T47D (cell line): ENCODE measurements at places on chromosomes 12 and 14.

DNA sequence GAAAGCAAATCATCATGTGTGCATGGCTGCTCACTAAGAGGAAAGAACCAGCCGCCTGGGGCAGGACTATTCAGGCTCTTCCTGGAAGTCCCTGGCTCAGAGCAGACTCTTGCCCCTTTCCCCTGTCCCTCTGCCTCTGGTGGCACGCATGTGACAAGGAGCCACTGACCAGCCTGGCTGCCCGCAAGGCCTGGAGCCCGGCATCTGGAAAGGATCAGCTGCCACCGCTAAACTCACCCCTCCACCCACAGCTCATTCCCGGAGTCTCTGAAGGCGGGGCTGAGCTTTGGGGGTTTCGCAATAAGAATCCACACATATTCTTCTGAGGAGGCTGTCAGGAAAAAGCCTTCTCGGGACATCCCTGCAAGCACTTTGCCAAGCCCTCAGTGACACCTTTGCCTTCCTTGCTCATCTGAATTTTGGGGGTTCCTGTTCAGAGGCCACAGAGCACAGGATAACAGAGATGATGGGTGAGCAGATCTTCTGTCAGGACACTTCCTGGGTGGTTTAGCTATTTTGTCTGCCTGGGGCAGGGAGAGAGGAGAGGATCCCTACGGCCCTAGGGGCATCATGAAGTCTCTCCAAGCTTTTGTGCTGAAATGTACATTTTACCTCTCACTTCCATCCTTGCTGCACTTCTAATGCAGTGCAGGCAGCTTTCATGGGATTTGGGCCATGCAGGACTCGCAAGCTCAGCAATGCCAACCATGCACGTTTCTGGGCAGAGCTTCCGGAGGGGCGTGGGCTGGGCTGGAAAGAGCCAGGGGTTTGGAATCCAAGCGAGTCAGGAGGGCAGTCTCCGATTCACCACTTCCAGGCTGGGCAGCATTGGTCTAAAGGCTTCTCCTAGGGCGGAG lies 124.8 kb upstream of the MAP1LC3B2 start:
- DNase-seq: peak; percentile 52

DNA sequence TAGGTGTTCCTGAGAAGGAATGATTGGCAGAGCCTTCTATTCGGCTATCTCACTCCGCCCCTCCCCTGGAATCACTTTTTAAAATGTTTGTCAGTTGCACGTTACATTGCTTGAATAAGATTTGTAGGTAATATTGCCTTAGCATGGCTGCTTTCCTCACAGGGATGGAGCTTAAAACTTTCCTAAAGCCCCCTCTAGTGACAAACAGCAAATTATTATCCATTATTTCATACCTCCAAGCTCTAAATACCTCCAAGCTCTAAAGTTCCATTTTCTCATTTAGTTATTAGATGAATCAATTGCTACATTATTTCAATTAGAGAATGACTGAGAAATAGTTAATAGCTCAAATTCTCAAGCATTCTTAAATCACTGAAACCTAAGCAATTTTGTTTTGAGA lies 5.1 kb upstream of the SPATA7 start:
- peak; percentile 43 for DNase-seq

DNA sequence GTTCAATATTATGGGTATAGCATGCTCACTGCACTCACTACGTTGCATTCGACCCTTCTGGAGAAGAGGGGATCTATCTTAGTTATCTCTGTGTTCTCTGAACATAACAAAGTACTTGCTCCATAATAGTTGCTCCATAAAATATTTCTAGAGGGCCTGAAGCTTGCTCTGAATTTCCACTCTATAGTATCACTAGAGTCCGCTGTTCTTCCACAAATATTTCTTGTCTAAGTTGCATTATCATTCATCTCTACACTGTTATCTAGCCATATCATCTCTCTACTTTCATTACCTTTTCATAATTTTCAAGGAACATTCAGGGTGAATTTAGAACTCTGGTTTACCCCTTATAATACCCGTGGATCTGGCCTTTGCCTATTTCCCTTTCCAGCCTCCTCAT lies 246.1 kb upstream of the PDE3A start:
- DNase-seq: no peak

GRCh38 chr12:58877243-58877743 lies 43.0 kb downstream of the LRIG3 start:
- peak; percentile 86 for DNase-seq

- DNase-seq: peak; percentile 40
Measured at GRCh38 chr14:32254952-32255679, 52.0 kb upstream of the RNU6-8 start.

DNA sequence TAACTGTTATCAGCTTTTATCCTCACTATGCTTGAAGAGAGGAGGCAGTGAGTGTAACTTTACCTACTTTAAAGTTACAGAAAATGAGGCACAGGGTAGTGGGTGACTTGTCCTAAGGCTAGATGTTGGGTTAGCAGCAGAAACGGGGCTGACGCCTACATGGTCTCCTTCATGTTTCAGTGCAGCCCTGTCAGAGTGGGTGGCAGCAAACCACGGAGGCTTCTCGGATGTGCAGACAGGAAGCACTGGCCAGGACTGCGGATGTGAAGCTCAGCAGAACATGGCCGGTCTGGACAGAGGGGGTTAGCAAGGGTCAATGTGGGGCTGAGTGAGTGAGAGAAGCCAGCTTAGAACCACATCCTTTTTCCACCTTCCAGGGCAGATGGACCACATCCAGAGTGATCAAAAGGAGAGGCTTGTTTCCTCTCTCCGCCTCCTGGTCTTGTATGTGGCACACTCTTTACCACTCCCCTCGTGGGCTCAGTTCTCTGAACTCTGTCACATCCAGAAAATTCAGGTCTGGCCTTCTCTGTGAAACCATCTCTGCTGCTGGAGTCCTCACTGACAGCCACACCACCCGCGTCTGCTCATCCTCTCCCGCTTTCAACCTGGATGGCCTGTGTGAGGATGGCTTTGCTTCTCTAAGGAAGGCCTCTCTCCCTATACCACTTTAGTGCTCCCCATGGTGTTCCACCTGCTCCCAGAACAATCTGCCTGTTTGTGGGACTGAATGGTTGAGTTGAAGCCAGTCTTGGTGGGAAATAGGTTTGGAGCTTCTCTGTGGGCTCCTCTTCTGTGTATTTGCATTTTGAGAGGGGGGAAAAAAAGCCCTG lies 14.1 kb downstream of the SUSD6 start:
- DNase-seq: no peak

DNA sequence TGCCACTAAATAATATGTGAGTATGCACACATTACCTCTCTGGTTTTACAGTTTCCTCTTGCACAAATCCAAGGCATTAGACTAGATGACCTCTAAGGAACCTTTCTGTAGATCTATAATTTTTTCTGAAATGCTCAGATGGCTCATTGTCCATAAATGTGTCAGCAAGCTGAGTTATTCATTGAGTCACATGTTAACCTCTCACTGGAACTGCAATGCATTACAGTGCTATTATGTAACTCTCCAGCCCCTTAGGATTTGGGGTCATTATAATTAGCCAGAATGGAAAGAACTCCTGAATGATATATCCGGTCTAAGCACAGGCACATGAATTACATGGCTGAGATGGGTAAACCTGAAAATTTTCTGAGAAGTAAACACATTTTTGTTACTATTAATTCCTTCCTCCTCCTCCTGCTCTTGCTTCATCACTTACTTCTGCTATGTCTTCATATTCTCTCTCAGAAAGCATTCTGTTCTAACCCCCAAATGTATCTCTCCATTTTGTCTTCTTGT lies 20.3 kb upstream of the DRAM1 start:
- DNase-seq: no peak
